Skin of body (tissue), 3 donors: ENCODE measurements at places on chromosomes 6 and 20. TPM values are rescaled to one million over a fixed set of nuclear protein-coding genes. Genes with fewer than 3 reads are reported as not detected.

The PBOV1 gene
- not detected for total RNA-seq

The ROMO1 gene
- 102 TPM for total RNA-seq

The HEBP2 gene
- 12.1 TPM for total RNA-seq

The KCNK15 gene
- 0.59 TPM for total RNA-seq

The RAE1 gene
- 19.7 TPM for total RNA-seq

The PRR18 gene
- 0.20 TPM for total RNA-seq

The PTPRT gene
- total RNA-seq, result 4.0 TPM

The CAP2 gene
- 10.2 TPM for total RNA-seq

GRCh38 chr20:44187772-44188709 is 1.1 kb upstream of the JPH2 start:
- no peak for DNase-seq

- DNase-seq, result no peak
These were observed 175.5 kb downstream of the RFPL4B start for GRCh38 chr6:112522587-112522986.

GRCh38 chr6:41200296-41200900 is 551 bp downstream of the TREML2 start:
- no peak for DNase-seq

- peak; percentile 52 for DNase-seq
These were observed 29.9 kb upstream of the SAMD3 start for GRCh38 chr6:130252527-130253237.

DNA sequence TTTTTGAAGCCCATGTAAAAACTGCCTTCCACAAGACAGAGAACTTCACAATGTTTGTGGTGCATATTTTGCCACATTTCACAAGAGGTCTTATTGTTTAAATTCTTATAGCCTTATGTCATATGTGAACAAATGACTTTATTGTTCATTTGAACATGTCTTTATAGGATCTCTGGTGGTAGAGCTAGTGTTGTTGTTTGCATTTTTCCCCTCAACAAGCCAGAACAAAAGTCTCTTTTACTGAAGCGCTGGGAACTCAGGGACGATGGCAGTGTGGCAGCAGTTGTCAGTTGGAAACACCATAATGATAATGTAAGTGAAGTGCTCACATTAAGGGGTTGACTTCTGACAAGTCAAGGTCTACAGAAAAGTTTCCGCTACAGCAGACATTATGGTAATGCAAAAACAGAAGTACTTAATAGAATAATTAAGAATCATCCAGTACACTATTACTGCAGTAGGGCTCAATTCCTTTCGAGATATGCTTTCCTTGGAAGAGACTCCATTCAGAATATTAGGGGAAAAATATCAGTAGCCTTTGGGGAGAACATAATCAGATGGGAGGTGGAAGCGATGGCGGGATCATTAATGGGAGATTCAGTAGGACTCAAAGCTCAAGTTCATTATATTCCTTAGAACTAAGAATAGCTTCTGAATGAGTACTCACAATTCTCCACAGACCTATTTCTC is 180.0 kb downstream of the GJA10 start:
- peak; percentile 19 for DNase-seq

DNA sequence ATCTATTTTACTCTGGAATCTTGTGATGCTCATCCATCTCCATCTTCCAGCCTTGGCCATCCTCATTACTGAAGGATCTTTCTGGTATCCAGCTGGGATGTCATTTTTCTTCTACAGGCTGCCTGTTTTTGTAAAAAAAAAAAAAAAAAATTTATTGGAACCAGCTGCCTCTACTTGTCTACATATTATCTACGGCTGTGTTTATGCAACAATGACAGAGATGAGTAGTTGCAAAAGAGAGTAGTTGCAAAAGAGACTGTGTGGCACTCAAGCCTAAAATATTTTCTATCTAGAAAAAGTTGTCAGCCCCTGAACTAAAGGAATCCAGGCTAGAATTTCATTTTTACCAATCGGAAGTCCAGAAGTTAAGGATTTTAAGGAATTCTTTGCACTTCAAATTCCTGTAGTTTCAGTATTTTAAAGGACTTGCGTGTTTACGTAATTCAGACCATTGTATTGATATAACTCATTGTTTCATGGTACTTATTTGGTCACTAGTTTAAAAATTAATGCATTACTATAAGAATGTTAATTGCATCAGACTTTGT is 38.6 kb upstream of the PLCG1 start:
- peak; percentile 21 for DNase-seq

GRCh38 chr6:53943395-53943794 is 148.6 kb downstream of the LRRC1 start:
- DNase-seq, result no peak

- no peak for DNase-seq
These were observed 48.1 kb downstream of the NOL4L start for GRCh38 chr20:32536851-32537656.

GRCh38 chr6:11271228-11272020 is 39.0 kb upstream of the NEDD9 start:
- DNase-seq, result no peak

GRCh38 chr20:22805219-22805618 is 220.8 kb upstream of the FOXA2 start:
- no peak for DNase-seq

DNA sequence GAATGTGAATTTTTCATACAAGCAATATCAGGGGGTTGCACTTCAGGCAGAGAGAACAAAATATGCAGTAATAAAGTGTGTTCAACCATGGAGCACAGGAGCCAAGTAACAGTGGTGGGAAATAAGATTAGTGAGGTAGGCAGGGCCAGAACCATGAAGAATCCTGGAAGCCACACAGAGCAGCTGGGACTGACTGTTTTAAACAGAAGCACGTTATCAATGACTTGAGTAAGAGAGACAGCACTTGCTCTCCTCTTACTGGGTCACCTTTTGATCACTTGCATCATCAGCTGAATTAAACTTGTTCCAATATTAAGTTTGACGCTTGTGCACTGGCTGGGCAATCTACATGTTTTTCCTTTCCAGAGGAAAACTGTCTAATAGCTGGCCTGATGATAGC is 238.5 kb downstream of the TBX18 start:
- DNase-seq, result no peak

GRCh38 chr20:9995510-9996272 is 39.1 kb upstream of the ANKEF1 start:
- no peak for DNase-seq

DNA sequence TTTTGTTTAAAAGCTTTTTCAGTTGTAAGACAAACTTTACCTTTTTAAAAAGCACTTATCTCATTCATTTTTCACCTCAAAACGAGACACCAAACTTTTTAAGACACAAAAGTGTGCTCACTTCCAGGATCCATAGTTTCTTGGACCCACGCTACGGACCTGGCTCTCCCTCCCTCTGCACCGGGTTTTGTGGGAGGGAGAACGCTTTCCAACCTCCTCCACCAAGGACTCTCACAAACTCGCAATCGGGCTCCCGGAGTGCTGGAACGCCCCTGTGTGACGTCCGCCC is 436 bp downstream of the CAGE1 start:
- no peak for DNase-seq

DNA sequence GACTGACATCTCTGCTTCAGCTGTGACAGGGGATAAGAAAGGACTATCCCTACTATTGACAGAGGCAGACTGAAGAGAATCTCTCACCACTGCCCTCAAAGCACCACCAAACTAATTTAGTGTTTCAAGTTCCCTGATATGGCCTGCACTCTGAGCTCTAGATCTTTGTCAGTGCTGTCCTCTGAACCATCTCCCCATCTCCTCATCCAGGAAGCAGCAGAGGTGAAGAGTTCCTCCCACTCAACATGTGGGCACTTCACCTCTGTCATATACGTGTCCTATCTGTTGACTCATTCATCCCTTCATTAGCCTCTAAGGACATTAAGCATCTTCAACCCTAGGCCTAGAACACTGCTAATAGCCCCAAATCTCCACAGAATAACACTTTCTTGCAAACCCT is 14.1 kb downstream of the FAM210B start:
- DNase-seq, result no peak

- no peak for DNase-seq
These were observed 34.8 kb upstream of the SIRT5 start for GRCh38 chr6:13539572-13539971.
